Activated B cell treated with CpG ODN at 0.5 μM for 24 hours (primary cell): ENCODE measurements at places on chromosomes 1 and 21. TPM values are rescaled to one million over a fixed set of nuclear protein-coding genes. Genes with fewer than 3 reads are reported as not detected.
A peak's percentile ranks its signal among the peaks of the same experiment; 100 is the strongest.

The LEMD1 gene
- not detected in 2 replicates for total RNA-seq

GRCh38 chr1:206467915-206468314 is 2.4 kb upstream of the IKBKE start:
- DNase-seq: peak; percentile 28
- H3K4me3 ChIP-seq: peak overlapping the region; percentile 74
- H3K36me3 ChIP-seq: peaks cover 8% of the 10 kb centered on the region
- H3K27ac ChIP-seq: peak overlapping the region; percentile 93
- H3K27me3 ChIP-seq: no peaks in the 10 kb centered on the region

DNA sequence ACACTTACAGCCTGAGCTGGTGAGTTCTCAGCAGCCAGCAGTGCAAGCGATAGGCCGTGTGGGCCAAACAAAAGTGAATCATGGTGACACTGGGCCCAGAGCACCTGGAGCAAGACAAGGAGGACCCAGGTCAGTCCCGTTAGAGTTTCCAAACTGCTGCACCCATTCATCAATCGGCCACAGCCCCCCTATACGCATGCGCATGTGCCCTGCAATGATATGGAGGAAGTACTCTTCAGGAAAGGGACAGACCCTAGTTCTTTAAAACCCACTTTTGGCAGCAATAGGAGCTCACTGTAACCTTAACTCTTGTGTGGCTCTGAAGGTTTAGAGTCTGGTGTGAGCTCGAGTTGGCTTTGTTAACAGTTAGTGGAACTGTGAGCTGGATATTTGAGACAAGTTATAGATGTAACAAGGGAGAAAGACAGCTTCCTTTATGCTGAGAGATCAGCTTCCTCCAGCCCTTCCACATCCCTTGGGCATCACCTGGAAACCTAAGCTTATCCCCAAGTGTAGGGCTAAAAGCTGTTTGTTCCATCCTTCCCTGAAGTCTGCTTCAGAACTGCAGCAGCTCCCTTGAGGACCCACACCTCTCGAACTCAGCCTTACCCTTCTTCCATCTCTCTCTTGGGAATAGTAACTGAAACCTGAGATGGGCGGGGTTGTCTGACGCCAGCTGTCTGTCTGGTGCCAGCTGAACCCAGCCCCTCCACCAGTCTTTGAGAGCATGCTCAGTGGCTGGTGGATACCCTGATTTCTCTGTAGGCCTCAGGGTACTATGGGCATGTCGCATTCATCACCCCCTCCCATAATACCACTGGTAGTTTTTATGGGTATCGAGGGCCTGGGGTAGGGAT is 17.7 kb downstream of the NMNAT1 start:
- peak; percentile 50 for DNase-seq
- H3K4me3 ChIP-seq: peak overlapping the region; percentile 44
- peak overlapping the region; percentile 75 for H3K27ac ChIP-seq
- peaks cover 15% of the 10 kb centered on the region for H3K4me1 ChIP-seq
- H3K27me3 ChIP-seq: no peaks in the 10 kb centered on the region

DNA sequence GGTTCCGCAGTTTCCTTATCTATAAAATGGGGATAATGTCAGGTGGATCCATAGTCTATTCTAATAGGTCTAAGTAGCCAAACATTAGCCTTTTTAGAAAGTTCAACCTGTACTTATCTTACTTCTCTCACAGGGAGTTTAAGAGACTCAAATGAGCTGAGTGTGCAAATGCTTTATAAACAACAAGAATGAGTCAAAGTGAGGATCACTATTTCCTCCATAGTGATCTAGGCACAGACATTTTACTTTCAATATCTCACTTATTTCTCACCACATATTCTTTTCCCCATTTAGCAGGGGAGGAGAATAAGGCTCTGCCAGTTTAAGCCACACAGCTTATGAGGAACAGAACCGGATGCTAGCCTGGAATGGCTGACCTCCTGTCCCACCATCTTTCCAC is 92.1 kb upstream of the LMO4 start:
- DNase-seq: no peak
- peaks cover 24% of the 10 kb centered on the region for H3K27me3 ChIP-seq
- H3K4me3 ChIP-seq: no peak overlapping the region
- H3K27ac ChIP-seq: no peak overlapping the region

DNA sequence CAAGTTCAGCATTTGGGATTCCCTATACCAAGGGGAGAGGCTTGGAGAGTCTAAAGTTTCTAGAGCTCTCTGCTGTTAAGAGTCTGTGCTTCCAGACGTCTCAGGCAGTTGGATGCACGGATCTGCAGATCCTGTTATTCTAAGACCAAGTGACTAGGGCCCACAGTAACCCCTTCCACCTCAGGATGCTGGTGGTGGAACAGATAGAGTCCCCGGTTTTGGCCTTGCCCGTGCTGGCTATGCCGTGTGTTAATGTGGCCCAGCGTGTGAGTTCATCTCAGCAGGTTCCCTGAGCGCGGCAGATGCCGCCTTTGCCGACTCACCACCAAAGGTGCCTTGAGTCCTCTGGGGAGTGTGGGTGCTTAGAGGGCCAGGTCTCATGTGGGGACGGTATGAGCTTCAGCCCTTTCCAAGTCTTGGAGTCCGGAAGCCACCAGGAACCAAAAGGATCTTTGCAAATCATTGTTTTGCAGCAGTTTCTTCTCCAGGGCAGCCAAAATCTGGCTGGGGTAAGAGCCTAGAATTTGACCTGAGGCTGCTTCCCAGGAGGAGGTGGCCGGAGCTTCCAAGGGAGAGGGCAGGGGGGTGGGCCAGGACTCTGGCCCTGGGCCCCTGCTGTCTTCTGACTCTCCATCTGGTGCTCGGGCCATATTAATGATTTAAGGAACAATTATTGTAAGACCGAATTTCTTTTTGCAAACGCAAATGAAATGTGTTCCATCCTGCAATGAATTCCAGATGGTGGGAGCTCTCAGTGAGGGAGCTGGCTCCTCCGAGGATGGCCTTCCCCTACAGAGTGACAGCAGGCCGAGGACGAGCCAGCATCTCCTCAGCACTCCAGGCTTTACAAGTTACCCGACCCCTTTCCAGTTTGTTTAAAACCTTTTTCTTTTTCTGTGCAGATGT is 205.7 kb downstream of the FOXD2 start:
- H3K27ac ChIP-seq: no peak overlapping the region
- H3K36me3 ChIP-seq: no peaks in the 10 kb centered on the region
- DNase-seq: no peak
- no peaks in the 10 kb centered on the region for H3K4me1 ChIP-seq

- no peak overlapping the region for H3K27ac ChIP-seq
- H3K27me3 ChIP-seq: no peaks in the 10 kb centered on the region
- DNase-seq: no peak
- H3K4me3 ChIP-seq: no peak overlapping the region
- H3K4me1 ChIP-seq: peaks cover 23% of the 10 kb centered on the region
Observed at GRCh38 chr1:93554883-93555872, 107.3 kb downstream of the FNBP1L start.

DNA sequence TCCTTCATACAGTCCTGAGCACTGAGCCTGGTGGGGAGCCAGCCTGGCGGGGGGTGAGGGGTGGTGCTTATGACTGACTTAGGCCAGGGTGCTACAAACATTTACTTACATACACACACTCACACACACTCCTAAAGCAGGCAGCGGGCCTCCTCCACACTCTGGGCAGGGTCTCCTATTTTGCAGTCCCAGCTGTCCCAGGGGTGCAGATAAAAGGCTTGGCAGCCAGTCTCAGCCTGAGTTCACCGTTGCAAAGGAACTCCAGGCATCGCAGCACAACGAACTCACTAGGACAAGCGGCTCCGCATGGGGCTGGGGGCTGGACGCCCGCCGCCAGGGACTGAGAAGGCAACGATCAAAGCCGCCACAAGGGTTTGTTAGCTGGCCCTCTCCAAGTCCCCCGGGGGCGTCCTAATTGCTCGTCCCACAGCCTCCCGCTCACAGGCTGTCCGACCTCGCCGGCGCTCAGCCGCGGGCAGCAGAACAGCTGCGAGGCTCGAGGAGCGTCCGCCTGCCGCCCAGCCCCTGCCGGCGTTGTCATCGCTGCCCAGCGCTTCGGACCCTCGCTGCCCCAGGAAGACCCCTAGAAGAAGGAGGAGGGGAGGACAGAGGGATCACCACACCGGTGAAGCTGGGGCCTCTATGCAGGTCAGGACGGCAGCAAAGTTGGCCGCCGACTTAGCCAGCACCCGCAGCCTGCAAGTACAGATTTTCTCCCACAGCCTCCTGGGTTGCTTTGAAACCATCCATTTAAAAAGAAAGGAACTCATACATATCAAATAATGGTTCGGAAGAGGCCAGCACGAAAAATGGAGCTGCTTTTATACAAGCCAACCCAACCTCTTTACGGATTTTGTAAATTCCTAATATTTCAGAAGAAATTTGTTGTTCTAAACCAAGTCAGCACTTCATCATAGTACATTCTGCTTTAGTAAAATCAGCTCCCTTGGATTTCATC is 6.2 kb downstream of the BARHL2 start:
- H3K27me3 ChIP-seq: peaks cover 72% of the 10 kb centered on the region
- peaks cover 10% of the 10 kb centered on the region for H3K4me1 ChIP-seq
- DNase-seq: no peak
- no peak overlapping the region for H3K4me3 ChIP-seq

DNA sequence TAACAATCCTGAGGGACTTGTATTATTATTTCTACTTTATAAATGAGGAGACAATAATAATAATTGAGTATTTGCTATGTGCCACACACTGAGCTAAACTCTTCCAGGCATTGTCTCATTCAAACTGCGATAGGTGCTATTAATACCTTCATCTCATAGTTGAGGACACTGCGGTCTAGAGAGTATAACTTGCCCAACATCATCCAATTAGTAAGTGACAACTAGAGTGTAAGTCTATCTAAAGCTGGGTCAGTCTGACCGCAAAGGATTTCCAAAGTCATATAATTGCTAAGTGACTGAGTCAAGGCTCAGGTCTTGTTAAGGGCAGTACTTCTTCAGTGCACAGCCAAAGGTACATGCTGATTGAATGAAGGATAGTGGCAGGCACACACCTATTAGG is 9.7 kb downstream of the BCL9 start:
- peaks cover 38% of the 10 kb centered on the region for H3K27me3 ChIP-seq
- no peak overlapping the region for H3K27ac ChIP-seq
- H3K4me1 ChIP-seq: no peaks in the 10 kb centered on the region
- no peak for DNase-seq
- H3K36me3 ChIP-seq: no peaks in the 10 kb centered on the region
- no peak overlapping the region for H3K4me3 ChIP-seq

The SPRR2E gene
- not detected in 2 replicates for total RNA-seq

- no peak for DNase-seq
- no peak overlapping the region for H3K4me3 ChIP-seq
- H3K4me1 ChIP-seq: peaks cover 54% of the 10 kb centered on the region
- H3K27me3 ChIP-seq: no peaks in the 10 kb centered on the region
- H3K27ac ChIP-seq: peak overlapping the region; percentile 64
Observed at GRCh38 chr1:42851960-42852607, 5.7 kb downstream of the ZNF691 start.

GRCh38 chr1:158249646-158250045 is 4.6 kb upstream of the CD1A start:
- H3K27ac ChIP-seq: no peak overlapping the region
- no peak overlapping the region for H3K4me3 ChIP-seq
- H3K36me3 ChIP-seq: no peaks in the 10 kb centered on the region
- peaks cover 54% of the 10 kb centered on the region for H3K4me1 ChIP-seq

The AIRE gene
- total RNA-seq: 0.10 TPM in 1 of 2 replicates, not detected in the other

The DESI2 gene
- total RNA-seq: 24.2 and 25.8 TPM in 2 replicates

- no peak for DNase-seq
- no peaks in the 10 kb centered on the region for H3K4me1 ChIP-seq
- H3K27ac ChIP-seq: no peak overlapping the region
- H3K4me3 ChIP-seq: no peak overlapping the region
Observed at GRCh38 chr1:182460550-182460951, 10.6 kb downstream of the RGSL1 start.

The FCRL1 gene
- total RNA-seq: 111 and 138 TPM in 2 replicates

The AMY1B gene
- not detected in 2 replicates for total RNA-seq

The TNFSF4 gene
- total RNA-seq: 6.9 and 8.6 TPM in 2 replicates
